ENCODE measurements at places on chromosomes 2 and 18. TPM values are rescaled to one million over a fixed set of nuclear protein-coding genes. Genes with fewer than 3 reads are reported as not detected.

GRCh38 chr2:181552808-181553207 is 95.6 kb downstream of the ITGA4 start:
- H3K27ac ChIP-seq = no peak overlapping the region
- H3K4me1 ChIP-seq = no peaks in the 10 kb centered on the region
- DNase-seq = no peak
- H3K27me3 ChIP-seq = no peaks in the 10 kb centered on the region

The PAX3 gene
- total RNA-seq = not detected

- no peak overlapping the region for H3K27ac ChIP-seq
- DNase-seq = no peak
- no peak overlapping the region for H3K4me3 ChIP-seq
- no peaks in the 10 kb centered on the region for H3K27me3 ChIP-seq
- no peaks in the 10 kb centered on the region for H3K36me3 ChIP-seq
- peaks cover 25% of the 10 kb centered on the region for H3K4me1 ChIP-seq
Measured at GRCh38 chr2:42186366-42186765, 17.2 kb downstream of the EML4 start.

DNA sequence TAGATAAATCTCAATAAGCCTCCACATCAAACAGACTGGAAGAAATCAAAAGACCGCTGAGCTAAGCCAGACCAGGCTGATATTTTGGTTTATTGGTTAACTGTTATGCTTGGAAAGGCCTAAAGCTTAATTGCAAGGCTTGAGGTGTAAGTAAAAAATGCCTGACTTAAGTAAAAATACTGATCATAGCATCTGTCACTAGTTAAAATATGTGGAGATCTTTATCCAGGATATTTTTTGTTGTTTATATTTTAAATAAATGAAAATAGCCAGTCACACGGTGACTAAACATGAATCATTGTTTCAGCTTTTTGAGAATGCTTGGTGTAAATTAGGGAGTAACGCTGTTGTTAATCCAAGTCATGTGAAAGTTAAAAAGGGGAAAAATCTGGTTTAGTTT is 127.9 kb downstream of the THADA start:
- H3K36me3 ChIP-seq = no peaks in the 10 kb centered on the region
- no peaks in the 10 kb centered on the region for H3K27me3 ChIP-seq

- H3K36me3 ChIP-seq = no peaks in the 10 kb centered on the region
- DNase-seq = no peak
- H3K4me1 ChIP-seq = no peaks in the 10 kb centered on the region
- peaks cover 13% of the 10 kb centered on the region for H3K27me3 ChIP-seq
- H3K4me3 ChIP-seq = no peak overlapping the region
Measured at GRCh38 chr18:46452820-46453219, 204.2 kb downstream of the LOXHD1 start.

The NT5C1B gene
- total RNA-seq = not detected

GRCh38 chr2:203547356-203547755 is 12.3 kb upstream of the RAPH1 start:
- no peak overlapping the region for H3K27ac ChIP-seq
- no peaks in the 10 kb centered on the region for H3K27me3 ChIP-seq
- no peaks in the 10 kb centered on the region for H3K4me1 ChIP-seq
- H3K4me3 ChIP-seq = no peak overlapping the region
- no peak for DNase-seq

The CROCC2 gene
- total RNA-seq = not detected
